AG10803 (cell line): ENCODE measurements at places on chromosomes 7 and 10.

GRCh38 chr7:109763611-109764010 lies 1193.9 kb downstream of the DNAJB9 start:
- DNase-seq, result no peak

DNA sequence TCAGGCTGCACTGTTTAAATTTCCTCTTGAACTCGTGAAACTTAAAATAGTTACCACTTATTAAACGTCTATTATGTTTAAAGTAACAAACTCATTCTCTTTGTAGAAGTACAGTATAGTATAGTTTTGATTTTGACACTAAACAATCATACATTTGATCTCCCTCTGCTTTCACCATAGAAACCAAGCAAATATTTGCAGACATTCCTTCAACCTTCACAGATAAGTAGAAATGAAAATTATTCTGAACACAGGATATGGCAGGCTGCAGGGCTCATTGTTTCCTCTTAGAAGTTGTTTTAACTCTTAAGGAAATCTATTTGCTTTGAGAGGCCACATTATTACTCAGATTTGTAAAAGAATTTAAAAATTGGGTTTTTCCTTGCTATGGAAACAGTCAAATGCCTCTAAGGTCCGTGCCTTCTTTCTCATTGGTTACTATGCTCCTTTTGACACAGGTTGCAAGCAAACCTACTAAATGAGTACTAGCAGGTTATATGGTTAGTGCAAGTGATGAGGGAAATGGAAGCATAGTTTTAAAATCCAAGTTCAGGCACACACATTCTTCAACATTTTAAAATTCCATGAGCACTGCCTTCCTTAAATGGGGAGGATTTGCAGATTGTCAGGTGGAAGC lies 92.8 kb upstream of the FAM133B start:
- peak; percentile 30 for DNase-seq

DNA sequence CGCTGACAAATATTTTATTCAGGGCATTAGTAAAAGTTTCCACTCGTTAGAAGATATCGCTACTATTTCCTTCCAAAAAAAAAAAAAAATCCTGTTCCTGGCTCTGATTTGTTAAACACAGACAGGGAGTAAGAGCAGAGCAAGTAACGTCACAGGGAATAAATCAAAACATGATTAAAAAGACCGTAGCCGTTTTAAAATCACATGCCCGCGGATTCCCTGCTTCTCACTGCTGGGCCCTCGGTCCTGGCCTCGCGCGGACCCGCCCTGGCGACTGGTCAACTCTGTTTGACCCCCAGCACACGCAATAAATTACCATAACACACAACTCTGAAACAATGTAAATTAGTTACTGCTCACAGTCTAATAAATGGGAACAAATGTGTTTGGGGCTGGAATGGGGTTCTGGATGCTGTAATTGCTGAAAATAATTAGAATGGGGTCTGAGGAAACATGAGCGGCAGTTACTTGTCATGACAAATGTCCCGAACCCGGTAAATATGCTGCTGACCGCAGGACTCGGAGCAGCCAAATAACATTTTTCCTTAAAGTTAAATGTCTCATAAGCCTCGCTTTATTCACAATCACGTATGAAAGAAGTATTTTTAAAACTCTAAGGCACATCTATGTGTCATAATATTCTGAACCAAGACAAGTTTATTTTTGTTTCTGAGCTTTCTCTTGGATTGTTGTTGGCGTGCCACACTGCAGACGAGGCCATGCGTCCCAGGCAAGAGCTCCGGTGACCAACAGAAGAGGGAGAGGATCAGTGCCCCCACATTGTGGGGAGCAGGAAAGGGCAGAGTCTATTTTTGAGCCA lies 17.9 kb downstream of the EBF3 start:
- peak; percentile 77 for DNase-seq

- DNase-seq, result peak; percentile 0
Measured at GRCh38 chr7:138089080-138089901, 13.0 kb downstream of the AKR1D1 start.

- DNase-seq, result no peak
Measured at GRCh38 chr10:14250496-14251076, 80.1 kb downstream of the FRMD4A start.

DNA sequence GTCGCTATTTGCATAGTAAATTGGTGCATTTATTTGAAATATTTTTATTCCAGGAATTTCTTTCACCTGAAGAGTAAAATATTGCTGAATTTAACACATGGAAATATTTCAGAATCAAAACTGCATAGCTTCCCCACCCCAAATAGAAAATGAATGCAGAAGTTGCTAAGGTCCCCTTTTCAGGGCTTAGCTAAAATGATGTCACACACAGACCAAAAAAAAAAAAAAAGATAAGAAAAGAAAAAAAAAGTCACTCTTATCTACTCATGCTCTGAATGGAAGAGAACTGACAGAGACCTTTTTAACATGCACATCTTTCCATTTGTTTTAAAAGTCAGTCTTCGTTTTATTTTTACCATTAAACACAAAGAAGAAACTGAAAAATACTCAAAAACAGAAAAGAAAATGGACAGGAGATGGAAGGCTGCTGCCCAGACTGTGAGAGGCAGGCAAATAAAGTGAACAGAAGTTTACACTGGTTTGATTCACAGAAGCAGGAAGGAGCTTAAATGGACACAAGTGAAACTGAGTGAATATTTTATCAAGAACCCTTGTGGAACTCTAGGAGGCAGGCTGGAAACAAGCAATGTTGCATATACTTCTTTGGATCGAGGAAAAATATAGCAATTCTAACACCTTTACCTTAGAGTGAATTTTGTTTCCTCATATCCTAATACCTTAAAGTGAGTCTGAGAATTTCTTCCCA lies 32.0 kb downstream of the PSMC2 start:
- no peak for DNase-seq

GRCh38 chr7:34759477-34760125 lies 101.6 kb downstream of the NPSR1 start:
- DNase-seq, result peak; percentile 46

DNA sequence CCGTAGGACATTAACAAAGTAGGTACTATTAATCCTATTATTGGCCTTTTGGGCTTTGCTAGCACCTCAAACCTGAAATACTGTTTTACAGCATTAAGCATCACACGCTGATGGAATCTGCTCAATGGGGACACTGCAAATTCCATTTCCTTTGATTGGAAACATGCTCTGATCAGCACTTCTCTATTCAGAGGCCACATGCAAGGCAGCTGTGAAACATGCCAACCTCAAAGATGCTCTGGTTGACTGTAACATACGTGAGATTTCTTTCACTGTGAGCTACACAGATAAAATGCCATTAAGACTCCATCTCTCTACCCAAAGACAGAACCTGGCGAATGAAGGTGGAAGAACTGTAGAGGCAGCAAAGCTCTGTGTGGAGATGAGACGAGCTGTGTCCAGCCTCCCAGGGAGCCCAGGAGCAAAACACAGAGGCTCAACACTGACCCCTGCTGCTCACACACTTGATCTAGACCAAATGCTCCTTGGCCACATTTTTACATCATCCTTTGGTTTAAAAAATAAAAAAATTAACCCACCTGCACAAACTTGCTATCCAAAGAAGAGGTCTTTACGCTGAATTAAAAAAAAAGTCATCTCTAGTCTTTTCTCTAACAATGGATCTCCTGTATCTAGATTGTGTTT lies 8.0 kb downstream of the RSU1 start:
- peak; percentile 33 for DNase-seq

- no peak for DNase-seq
Measured at GRCh38 chr7:132882714-132883428, 199.0 kb downstream of the CHCHD3 start.

- no peak for DNase-seq
Measured at GRCh38 chr10:78656417-78657162, 412.2 kb upstream of the ZMIZ1 start.
